ENCODE measurements at places on chromosomes 7 and 10. TPM values are rescaled to one million over a fixed set of nuclear protein-coding genes. Genes with fewer than 3 reads are reported as not detected.

The ZFYVE27 gene
- 45.2 TPM for total RNA-seq

The HABP2 gene
- not detected for total RNA-seq

The LOXL4 gene
- not detected for total RNA-seq

The PTPN12 gene
- total RNA-seq, result 141 TPM

The MKI67 gene
- 1.2 TPM for total RNA-seq

The MLLT10 gene
- 35.9 TPM for total RNA-seq

The LIPM gene
- total RNA-seq, result not detected

The ANK3 gene
- total RNA-seq, result 205 TPM

All from frontal cortex (tissue), 4 donors.